PC-3 (cell line): ENCODE measurements at places on chromosomes 4 and X. TPM values are rescaled to one million over a fixed set of nuclear protein-coding genes. Genes with fewer than 3 reads are reported as not detected.
A peak's percentile ranks its signal among the peaks of the same experiment; 100 is the strongest.

DNA sequence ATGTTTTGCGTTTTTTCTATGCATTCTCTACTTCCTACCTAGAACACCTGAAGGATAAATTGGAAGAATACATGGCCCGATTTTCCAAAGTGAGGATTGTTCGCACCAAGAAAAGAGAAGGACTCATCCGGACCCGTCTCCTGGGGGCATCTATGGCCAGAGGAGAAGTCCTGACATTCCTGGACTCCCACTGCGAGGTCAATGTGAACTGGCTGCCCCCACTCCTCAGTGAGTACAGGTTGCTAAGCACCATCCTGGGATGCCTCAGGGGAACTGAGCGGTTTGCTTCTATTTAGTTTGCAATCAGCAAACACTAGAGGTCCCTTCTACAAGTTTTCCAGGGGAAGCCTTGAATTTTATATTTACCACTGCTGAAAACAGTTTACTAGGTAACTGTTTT, 359.3 kb upstream of the GALNT7 start:
- no peak overlapping the region for H3K27ac ChIP-seq
- H3K36me3 ChIP-seq: no peaks in the 10 kb centered on the region
- DNase-seq: no peak
- H3K27me3 ChIP-seq: no peaks in the 10 kb centered on the region

DNA sequence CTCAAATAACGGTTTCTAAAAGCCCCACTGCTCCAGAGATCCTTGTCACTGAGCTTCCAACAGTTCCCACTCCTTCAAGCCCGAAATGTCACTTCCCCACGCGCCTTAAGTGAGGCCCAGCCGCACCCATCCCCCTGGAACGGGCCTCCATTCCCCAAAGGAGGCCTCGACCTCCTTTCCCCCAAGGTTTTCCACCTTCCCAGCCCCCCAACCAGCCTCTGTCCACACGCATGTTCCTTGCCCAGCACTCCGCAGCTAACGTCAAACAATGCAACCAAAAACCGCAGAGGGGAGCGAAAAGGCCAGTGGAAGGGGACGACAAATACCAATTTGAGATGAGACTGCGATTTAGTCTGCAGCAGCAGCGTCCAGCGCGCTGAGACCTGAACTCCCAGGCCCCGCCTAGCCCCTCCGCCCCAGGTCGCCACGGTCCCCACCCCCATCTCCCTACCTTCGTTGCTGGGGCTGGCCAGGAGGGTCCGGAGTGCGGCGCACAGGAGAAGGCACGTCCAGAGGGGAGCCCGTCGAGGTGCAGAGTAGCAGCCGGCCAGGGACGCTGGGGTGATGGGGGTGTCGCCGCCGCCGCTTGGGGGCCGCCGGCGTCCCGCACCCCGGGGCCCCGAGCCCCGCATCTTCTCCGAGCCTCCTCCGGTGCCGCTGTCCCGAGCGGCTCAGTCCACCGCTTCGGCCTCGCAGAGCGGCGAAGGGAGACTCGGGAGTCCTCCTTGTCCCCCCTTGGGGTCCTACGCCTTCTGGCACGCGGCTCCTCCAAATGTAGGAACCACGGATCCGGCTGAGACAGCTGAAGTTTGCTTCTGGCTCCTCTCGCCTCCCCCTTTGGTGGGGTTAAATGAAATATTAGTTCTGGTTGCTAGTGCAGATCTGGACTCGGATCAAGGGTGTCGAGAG, 924 bp downstream of the EPHA5 start:
- peak overlapping the region; percentile 70 for H3K4me3 ChIP-seq
- peaks cover 21% of the 10 kb centered on the region for H3K27me3 ChIP-seq
- H3K27ac ChIP-seq: no peak overlapping the region

DNA sequence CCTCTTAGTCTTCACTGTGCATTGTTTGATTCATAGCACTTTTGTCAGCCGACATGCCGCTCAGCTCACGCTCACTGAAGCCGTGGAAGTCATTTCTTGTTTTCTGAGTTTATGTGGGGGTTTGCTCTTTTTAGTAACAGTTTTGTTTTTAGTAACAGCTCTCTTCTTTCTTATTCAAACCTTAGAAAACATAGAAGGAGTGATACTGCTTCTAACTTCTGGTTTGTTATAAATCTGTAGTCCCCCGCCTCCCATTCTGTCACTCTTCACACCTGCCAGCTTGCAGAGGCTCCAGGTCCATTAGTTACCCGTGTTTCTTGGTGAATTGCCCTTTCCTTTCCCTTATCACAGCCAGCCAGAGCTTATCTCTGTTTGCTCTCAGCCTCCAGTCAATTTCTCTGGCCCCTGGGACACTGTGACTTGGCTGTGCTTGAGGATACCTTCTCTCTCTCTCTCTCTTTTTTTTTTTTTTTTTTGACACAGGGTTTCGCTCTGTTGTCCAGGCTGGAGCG, 50.5 kb downstream of the GRK4 start:
- no peak for DNase-seq
- no peak overlapping the region for H3K4me3 ChIP-seq
- peaks cover 14% of the 10 kb centered on the region for H3K4me1 ChIP-seq
- H3K27me3 ChIP-seq: no peaks in the 10 kb centered on the region
- no peak overlapping the region for H3K27ac ChIP-seq

GRCh38 chr4:76300012-76300411, 6.5 kb upstream of the STBD1 start:
- H3K27me3 ChIP-seq: no peaks in the 10 kb centered on the region
- H3K4me3 ChIP-seq: no peak overlapping the region
- peaks cover 5% of the 10 kb centered on the region; the same call in 1 of the 2 replicates for H3K36me3 ChIP-seq
- DNase-seq: no peak
- no peak overlapping the region for H3K27ac ChIP-seq

DNA sequence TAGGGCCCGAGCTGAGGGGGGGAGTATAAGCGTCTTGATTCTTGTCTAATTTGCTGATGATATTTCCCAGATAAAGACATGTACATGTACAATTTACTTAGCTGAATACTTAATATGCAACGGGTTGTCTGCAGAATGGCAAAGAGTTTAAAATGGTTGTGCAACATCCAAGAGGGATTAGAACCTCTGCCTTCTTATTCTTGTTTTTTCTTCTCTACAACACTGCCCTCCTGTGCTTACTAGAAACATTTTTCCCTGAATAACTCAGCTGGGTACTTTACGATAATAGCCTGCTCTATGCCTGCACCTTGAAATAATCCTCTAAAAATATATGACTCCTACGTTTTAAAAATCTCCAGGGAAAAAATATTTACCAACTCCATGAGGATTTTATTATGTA, 41.8 kb downstream of the INTS12 start:
- no peak overlapping the region for H3K27ac ChIP-seq
- no peak overlapping the region for H3K4me3 ChIP-seq
- H3K4me1 ChIP-seq: peaks cover 11% of the 10 kb centered on the region
- DNase-seq: peak; percentile 43
- no peaks in the 10 kb centered on the region for H3K36me3 ChIP-seq
- no peaks in the 10 kb centered on the region for H3K27me3 ChIP-seq

DNA sequence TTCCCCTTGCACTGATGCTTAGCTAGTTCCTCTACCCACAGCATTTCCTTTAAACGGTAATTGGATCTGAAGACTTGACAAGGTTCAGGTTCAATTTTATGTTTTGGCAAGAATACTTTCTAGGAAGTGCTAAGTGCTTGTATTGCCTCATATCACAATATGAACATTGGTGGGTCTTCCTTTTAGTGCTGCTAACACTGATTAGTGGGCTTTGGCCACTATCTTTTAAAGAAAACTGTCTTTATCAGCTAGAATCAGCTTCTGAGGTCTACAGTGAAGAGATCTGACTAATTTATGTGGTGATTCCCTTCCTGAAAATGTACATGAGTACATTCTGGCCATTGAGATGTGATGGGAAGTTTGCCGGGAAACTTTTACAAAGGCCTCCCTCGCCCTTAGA, 316.7 kb upstream of the KLF3 start:
- no peaks in the 10 kb centered on the region for H3K27me3 ChIP-seq
- no peak overlapping the region for H3K27ac ChIP-seq
- H3K4me1 ChIP-seq: peaks cover 17% of the 10 kb centered on the region
- no peak overlapping the region for H3K4me3 ChIP-seq

DNA sequence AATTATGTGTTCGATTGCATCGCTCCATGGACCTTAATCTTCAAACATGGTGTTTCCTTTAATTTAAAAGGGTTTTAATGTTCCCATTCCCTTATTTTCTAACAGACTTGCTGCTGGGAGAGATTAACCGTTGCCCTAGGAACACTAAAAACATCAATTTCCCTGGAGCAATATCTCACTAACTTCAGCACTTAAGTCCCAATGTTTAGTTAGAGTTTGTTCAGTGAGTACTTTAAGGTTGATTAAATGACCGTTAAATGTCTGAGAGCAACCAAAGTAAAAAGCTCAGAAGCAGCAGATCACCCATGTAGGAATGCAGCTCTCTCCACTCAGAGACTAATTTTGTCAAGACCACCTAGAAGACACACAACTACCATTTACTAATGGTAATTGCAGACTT, 111.2 kb upstream of the PDE5A start:
- no peak overlapping the region for H3K27ac ChIP-seq
- no peaks in the 10 kb centered on the region for H3K27me3 ChIP-seq
- DNase-seq: no peak
- H3K4me3 ChIP-seq: no peak overlapping the region
- H3K36me3 ChIP-seq: no peaks in the 10 kb centered on the region
- peaks cover 21% of the 10 kb centered on the region for H3K4me1 ChIP-seq

DNA sequence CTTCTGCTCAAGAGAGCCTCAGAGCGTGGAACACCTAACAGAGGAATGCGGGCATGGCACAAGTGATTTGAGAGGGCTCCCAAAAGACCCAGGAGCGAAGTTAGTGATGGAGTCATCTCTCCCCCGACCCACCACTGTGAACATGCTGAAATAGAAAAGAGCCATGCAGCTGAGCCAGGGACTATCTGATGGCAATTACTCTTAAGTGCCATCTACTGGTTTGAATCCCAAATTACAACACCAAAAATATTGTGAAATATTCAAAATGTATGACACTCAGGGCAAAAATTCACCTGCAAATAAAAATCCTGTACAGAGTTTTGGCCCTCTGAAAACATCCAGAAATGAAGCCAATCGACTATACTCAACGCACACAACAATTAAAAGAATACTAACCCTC, 2038.9 kb upstream of the ADGRL3 start:
- DNase-seq: peak; percentile 57
- no peaks in the 10 kb centered on the region for H3K27me3 ChIP-seq
- H3K4me1 ChIP-seq: no peaks in the 10 kb centered on the region
- no peak overlapping the region for H3K4me3 ChIP-seq
- no peak overlapping the region for H3K27ac ChIP-seq

DNA sequence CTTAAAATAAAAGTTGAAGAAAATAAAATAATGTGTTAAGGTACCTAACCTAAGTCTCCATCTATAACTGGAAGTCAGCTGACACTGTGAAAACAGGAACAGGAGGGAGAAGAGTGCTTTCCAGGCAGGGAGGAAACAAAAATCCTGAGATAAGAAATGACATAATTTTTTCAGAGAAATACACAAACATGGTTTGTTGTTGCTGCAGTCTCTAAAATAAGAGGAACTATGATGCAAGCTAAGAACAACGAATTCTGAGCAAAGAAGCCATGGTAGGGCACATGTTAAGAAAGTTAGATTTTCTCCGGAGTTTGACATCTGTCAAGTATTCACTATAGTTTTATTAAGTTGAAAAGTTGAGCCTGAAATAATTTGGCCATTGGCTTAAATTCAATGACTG, 26.9 kb downstream of the PAPSS1 start:
- no peak overlapping the region for H3K4me3 ChIP-seq
- 0 out of 2 replicates have a peak, but pooled peaks cover 4% of the 10 kb centered on the region for H3K36me3 ChIP-seq
- no peak overlapping the region for H3K27ac ChIP-seq
- H3K4me1 ChIP-seq: peaks cover 23% of the 10 kb centered on the region
- H3K27me3 ChIP-seq: no peaks in the 10 kb centered on the region

DNA sequence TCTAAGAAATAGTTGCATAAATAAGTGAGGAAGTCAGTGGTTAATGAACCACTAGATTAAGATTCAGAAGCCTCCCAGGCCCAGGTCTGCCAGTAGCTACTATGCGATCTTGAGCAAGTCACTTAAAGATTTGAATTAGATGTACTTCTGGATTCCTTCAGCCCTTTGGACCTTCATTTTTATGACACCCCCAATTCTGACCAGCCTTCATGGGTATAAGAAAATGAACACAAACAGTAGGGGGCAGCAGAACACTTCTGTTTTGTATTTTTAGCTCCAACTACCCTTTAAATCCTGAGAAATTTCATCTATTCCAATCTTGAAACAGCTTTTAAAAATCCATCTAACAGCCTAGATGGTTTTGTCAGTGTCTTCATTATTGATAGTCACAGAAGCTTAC, 19.0 kb downstream of the TMEM47 start:
- no peaks in the 10 kb centered on the region for H3K27me3 ChIP-seq
- H3K27ac ChIP-seq: no peak overlapping the region

- H3K27ac ChIP-seq: no peak overlapping the region
- no peaks in the 10 kb centered on the region for H3K36me3 ChIP-seq
These were observed 27.6 kb downstream of the ELOVL6 start for GRCh38 chr4:110170861-110171260.

- no peak overlapping the region for H3K4me3 ChIP-seq
- no peak overlapping the region for H3K27ac ChIP-seq
- no peaks in the 10 kb centered on the region for H3K4me1 ChIP-seq
- no peaks in the 10 kb centered on the region for H3K27me3 ChIP-seq
These were observed 815.6 kb upstream of the ADGRL3 start for GRCh38 chr4:60384516-60384915.

- no peaks in the 10 kb centered on the region for H3K36me3 ChIP-seq
- no peaks in the 10 kb centered on the region for H3K4me1 ChIP-seq
- H3K4me3 ChIP-seq: no peak overlapping the region
- H3K27ac ChIP-seq: no peak overlapping the region
These were observed 31.5 kb downstream of the RAI2 start for GRCh38 chrX:17829566-17829965.

GRCh38 chr4:138761638-138762220, 253.9 kb upstream of the NOCT start:
- H3K27ac ChIP-seq: no peak overlapping the region
- no peaks in the 10 kb centered on the region for H3K36me3 ChIP-seq
- H3K4me1 ChIP-seq: no peaks in the 10 kb centered on the region
- no peaks in the 10 kb centered on the region for H3K27me3 ChIP-seq
- DNase-seq: no peak
- no peak overlapping the region for H3K4me3 ChIP-seq

- no peak overlapping the region for H3K4me3 ChIP-seq
- H3K27ac ChIP-seq: no peak overlapping the region
- no peaks in the 10 kb centered on the region for H3K36me3 ChIP-seq
- no peaks in the 10 kb centered on the region for H3K27me3 ChIP-seq
- DNase-seq: no peak
These were observed 84.5 kb downstream of the NHSL2 start for GRCh38 chrX:71995122-71995521.

DNA sequence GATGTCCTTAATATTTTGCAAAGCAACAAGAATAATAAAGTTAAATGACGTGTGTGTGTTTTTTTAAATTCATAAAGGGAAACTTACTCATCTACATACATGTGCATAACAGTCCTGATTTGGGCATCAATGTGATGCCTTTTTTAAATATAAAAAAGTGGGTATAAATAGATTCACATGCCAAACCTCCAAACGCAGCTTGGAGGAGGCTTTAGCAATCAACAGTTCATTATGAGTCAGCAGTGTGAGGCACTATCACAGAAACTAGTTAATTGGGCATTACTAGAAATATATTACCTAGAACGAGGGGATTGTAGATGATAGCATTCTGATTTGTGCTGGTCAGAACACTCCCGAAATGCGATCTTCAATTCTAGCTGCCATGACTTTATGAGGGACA, 115.1 kb downstream of the HS6ST2 start:
- H3K27ac ChIP-seq: no peak overlapping the region
- no peaks in the 10 kb centered on the region for H3K4me1 ChIP-seq
- H3K36me3 ChIP-seq: no peaks in the 10 kb centered on the region
- no peak overlapping the region for H3K4me3 ChIP-seq
- H3K27me3 ChIP-seq: no peaks in the 10 kb centered on the region

HPGDS gene
- total RNA-seq: not detected in 2 replicates

RAB9B gene
- 1.2 and 1.5 TPM in 2 replicates for total RNA-seq

CDKL2 gene
- 0.55 and 0.69 TPM in 2 replicates for total RNA-seq

NLGN4X gene
- total RNA-seq: not detected in 2 replicates

MAP9 gene
- total RNA-seq: 3.6 and 10.6 TPM in 2 replicates

NEXMIF gene
- not detected in 2 replicates for total RNA-seq

CENPVL3 gene
- total RNA-seq: not detected in 2 replicates

PRRG3 gene
- total RNA-seq: not detected in 2 replicates
